ENCODE measurements at places on chromosomes 2 and 18.
A peak's percentile ranks its signal among the peaks of the same experiment; 100 is the strongest.

GRCh38 chr18:75862458-75862857 is 435.0 kb upstream of the SMIM21 start:
- DNase-seq: no peak

DNA sequence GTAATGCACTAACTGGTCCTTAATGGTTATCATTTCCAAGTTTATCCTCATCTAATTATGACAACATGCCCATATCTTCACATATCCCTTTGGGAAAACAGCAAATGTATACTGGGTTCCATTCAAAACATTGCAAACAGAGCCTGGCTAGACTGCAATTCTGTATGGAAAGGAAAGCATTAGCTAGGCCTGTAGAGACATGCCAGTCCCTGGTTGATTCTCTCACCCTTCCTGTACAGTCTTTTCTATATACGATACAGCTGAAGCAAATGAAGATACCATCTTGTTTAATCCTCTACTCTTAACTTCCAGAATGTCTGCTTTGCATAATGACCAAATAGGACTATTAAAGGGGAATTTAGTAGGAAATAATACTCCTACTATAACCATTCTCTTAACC is 294.4 kb upstream of the MC4R start:
- DNase-seq: no peak

DNA sequence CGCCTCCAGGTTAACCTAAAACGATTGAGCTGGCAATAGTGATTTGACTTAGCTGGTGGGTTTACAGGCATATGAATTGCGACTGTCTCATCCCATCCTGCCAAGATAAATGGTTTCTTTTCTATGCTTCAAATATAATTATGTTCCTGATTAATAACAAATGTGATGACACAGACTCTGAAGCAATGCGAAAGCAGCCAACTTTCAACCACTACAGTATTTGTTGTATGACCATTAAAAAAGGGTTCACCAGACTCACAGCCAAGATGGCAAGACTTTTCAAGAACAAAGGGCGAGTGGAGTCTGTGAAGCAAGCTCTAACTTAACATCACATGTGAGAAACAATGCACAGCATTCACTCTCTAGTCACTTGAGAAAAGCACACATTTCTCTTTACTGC is 186.6 kb downstream of the PID1 start:
- no peak for DNase-seq

GRCh38 chr2:157302492-157303099 is 23.0 kb downstream of the ERMN start:
- DNase-seq: no peak

DNA sequence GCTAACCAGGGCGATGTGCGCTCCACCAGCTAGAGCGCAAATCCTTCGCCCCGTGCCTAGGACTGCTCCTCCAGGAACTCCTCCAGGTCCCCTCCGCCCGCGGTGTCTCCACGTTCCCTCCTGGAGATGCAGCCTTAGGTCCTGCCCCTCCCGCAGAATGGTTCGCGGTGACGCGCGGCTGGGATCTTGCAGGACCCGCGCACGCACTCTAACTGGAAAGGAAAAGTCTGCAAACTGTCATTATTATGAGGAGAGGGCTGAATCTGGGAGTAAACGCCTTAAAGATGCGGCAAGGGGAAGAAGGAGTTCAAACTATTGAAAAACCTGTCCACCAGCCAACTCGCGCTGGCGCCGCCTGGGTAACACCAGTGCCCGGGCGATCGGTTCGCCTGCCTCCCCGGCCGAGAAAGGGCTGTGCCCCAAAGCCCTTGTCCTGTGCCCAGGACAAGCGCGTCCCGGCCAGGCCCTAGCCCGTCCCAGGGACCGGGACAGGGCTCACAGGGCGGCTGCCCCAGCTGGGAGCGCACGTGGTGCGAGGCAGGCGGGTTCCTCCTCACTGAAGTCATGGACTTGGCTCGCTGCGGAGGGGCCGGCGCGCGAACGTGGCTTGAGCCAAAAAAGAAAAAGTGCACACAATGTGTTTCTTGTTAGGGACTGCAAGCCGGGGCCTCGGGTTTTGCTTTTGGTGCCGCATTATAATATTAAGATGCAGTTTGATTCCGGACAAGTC is 5.5 kb upstream of the ID2 start:
- no peak for DNase-seq

GRCh38 chr2:61993422-61994024 is 88.0 kb downstream of the COMMD1 start:
- DNase-seq: no peak

GRCh38 chr18:40938615-40939014 is 1016.4 kb upstream of the PIK3C3 start:
- DNase-seq: no peak

GRCh38 chr18:25350489-25351251 is 1.3 kb downstream of the ZNF521 start:
- no peak for DNase-seq

DNA sequence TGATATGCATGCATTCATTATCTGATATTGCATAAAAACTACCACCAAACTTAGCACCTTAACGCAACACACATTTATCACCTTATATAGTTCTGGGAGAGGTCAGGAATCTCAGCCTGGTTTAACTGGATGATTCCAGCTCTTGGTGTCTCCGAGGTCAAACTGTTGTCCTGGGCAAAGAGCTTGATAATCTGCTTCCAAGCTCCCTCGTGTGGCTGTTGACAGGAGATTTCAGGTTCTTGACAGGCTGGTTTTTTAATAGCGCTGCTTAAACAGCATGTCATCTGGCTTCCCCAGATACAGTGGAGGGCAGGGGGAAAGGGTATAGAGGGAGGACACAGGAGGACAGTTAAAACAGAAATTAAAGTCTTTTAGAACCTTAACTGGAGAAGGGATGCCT is 785.0 kb downstream of the CNTNAP5 start:
- DNase-seq: no peak

DNA sequence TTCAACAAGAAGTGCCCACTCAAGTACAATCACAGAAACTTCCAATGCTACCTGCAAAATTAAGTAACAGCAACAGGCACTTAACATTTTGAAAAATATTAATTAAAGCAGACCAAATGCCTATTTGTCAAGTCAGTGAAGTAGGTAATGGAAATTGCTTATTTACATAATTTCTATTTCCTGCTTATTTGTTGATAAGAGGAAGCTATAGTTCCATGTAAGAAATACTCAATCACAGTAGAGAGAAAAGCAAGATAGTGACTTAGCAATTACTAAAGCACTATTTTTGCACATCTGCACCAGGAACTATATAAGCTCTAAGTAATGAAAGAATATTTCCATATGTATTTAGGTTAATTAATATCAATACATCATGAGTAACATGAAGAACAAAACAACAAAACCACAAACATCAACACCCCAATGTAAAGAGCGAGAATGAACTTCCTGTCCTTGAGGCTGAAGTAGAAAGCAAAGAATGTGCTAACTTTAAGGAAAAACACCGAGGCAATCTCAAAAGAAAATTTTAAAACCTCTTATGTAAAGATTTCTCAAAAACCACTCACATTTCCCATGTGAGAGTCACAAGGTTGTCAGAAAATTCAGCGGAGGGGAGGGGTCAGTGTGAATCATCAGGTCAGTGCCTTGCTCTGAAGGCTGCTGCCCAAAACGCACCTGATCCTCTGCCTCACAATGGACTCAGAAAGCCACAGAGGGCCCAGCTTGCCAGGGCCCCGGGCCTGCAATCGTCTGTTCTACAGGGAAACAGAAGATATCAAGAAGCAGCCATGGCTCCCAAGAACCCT is 12.5 kb downstream of the NPC1 start:
- DNase-seq: peak; percentile 17

DNA sequence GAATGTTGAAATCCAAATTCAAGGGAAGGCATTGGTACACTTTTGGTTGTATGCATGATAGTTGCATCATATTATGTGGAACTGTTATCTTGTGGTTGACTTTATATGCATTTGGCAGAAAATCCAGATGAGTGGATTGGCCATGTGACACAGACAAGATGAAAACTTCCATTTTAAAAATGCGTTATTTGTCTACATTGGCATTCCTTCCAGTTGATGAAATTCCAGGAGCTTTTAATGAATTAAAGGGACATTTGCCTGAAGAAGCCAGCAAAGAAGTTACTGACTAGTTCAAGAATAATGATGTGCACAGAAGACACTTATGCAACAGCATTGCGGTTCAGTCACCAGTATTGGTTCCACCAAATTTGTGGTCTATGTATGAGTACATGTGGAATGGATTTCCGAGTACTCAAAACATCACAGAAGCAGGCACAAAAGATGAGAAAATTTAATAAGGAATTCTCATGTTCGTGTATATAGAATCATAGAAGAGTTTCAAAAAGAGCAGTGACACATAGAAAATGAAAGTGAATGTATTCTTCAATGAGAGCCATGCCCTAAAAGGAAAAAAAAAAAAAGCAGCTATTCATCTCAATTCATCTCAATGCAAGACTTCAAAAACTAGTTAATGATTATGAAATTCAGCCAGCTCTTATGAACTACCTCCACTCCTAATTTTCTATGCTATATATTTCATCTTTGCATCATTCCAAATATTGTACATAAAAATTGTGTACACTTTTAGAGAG is 232.1 kb downstream of the RBM43 start:
- DNase-seq: no peak

DNA sequence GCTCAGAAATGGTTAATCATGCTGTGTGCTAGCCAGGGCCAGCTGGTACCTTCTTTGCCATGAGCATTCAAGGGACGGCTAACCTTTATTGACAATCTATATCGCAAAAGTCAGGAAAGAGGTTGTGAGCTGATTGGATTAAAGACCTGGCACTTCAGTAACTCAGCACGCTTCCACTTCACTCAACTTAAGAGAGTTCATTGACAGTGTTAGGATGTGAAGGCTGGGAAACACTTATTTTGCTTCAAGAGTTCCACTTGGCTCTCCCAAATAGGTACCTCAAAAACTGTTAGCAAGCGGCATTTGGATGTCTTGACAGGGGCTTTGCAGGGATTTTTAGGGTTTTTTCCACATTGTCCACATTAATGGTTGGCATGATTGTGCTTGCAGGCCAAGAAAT is 25.1 kb upstream of the TXNDC2 start:
- DNase-seq: no peak

DNA sequence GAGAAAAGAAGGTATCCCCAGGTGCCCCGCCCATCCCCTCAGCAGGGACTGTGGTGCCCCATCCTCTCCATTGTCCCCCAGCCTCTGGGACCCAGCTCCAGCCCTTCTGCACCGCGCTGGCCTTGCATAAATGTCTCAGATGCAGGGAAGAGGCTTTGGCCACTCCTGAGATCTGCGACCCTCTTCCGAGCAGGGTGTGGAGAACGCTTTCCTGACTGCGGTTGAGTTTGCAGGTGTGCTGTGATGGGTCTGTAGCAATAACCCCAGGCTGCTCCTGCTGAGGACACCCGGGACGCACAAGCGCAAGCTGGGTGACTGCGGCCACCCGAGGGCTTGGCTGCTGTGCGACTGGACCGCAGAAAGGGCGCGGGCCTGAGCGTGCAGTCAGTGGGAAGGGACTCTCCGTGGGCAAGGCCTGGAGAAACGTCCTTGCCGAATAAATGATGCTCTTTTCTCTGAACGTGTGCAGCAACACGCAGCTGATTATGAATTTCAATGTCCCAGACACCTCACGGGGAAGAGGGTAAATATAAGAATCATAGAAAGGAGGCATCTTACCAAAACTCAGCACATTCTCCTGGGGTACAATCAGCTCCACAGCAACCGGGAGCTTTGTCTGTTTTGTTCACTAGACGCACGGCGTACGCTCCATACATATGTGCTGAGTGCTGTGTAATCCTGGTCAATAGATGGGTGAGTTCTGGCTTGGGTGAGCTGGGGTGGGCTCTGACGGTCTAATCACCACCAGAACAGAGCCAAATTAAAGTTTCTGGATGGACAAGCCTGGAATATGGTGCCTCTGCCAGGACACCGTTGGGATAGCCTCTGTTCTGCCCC is 67.5 kb upstream of the ZNF516 start:
- DNase-seq: no peak

- DNase-seq: no peak
Observed at GRCh38 chr2:178629463-178629862, 149.2 kb downstream of the PLEKHA3 start.

DNA sequence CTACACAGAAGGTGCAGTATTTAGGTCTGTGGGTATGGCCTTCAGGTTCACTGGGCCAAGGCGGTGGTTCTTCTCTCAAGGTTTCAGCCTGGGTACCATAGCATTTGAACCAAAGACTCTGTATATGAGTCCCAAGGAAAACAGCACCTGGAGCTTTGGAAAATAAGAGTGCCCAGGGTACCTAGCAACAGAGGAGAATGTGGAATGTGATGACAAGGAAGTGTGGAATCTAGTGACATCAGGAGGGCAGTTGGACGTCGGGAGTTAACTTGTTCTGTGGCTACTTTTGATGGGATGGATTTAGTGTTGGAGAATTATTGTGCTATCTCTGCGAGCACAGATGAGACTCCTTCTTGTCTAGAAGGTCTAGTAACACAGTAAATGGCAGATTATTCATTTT is 201.2 kb downstream of the NOL4 start:
- no peak for DNase-seq

DNA sequence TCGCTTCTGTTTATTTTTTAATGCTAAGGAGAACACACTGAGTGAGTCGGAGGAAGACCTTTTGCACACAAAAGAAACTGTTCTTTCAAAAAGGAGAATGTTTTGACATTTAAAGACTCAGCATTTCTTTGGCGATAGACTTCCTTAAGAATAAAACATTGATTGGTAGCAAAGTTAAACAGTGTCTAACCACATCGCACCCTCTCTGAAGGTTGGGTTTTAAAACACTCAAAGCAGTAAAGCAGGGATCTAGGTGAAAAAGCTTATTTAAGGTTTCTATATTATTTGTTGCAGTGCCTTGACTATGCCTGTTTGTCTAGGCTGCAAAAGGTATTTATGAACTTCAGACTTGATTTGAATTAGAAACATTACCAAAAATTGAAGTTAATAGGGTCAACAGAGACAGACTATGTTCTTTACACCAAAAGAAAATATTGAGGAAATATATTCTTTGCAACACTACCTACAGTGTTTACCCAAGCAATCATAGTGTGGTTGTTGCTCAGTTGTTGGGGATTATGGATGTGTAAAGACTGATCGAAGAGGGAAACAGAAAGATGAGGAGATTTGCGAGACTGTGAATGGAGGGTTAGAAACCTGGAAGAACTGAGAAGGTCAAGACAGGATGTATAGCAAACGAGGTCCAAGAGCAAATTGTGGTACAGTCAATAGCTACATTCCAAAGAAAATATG is 297.8 kb upstream of the SLC39A10 start:
- DNase-seq: no peak

DNA sequence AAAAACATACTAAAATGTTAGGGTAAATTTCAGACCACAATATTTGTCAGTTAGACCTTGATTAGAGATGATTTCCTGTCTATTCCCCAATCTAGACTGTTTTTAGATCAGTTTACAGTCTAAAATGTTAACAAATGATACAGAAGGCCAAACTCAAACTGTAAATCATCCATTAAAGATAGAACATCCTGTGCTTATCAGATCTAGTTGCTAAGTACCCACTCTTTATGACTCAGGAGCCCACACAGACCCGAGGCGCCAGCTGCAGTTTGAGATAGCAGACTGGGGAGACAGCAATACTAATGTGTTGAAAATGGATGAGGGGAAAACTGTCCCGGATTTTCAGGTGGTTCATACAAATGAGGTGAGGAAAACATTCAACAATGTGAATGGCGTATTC is 113.3 kb downstream of the SCG2 start:
- no peak for DNase-seq

GRCh38 chr2:85537600-85538506 is 1.1 kb upstream of the MAT2A start:
- DNase-seq: no peak

Measured in activated CD4-positive, alpha-beta T cell treated with anti-CD3 and anti-CD28 coated beads, Interleukin-2, amount 50 U/mL, for 24 hours (primary cell).